ENCODE measurements at places on chromosomes 11 and 22.

DNA sequence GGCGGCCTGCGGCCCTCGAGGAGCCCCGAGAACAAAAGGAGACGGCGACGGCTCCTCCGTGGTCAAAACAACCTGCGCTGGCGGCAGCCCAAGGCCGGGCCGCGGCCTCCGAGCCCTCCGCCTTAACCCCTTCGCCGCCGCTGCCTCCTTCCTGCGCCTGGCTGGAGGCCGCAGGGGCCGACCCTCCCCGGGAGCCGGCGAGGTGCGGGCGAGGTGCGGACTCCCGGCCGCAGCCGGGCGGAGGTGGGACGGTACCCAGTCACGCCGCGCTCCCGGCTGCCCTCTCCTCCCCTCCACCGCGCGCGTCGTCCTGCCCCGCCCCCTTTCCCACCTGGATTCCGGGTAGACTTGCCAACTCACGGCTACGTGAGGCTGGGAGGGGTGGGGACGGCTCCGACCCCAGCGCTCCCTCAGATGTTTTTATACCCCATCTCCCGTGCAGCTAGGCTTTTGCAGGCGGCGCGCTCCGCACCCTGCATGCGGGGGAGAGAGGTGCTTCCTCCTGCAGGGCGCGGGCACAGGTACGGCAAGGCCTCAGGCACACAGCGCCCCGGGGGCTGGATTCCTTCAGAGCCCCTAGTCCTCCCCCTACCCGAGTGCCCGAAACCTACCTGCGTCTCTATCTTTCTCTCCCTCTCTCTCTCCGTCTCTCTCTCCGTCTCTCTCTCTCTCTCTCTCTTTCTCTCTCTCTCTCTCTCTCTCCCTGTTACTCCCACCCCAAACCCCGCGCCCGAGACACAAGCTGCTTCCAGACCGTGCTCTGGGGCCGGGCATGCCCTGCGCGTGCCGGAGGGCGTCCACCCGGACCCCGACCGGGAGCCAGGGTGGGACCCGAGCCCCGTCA is 2.0 kb downstream of the PDGFB start:
- DNase-seq = no peak

GRCh38 chr22:42747701-42748513 is 27.2 kb upstream of the A4GALT start:
- DNase-seq = no peak

GRCh38 chr11:124081483-124081882 is 33.8 kb upstream of the VWA5A start:
- no peak for DNase-seq

GRCh38 chr22:27756212-27756660 is 45.3 kb downstream of the MN1 start:
- no peak for DNase-seq

DNA sequence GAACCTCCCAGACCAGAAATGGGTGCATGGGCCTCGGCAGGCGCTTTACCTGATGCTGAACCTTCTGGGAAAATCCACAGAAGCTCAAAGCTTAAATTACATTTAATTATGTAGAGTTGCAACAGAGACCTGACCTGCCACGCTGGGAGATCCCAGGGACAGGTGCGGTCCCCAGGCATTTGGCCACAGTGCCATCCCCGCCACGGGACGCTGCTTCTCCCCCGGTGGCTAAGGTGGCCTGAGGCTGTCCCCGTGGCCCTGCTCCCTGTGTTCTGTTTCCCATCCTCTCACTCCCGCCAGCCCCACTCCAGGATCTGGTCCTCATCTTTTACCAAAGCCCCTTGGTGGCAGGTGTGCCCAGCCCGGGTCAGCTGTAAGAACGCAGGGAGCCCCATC is 39.6 kb downstream of the GRAMD4 start:
- DNase-seq = no peak

GRCh38 chr11:47469361-47470179 is 20.6 kb upstream of the RAPSN start:
- DNase-seq = no peak

- DNase-seq = no peak
These were observed 178.7 kb downstream of the CADM1 start for GRCh38 chr11:115325523-115325922.

- no peak for DNase-seq
These were observed 5.5 kb downstream of the C11orf16 start for GRCh38 chr11:8927233-8927632.

- no peak for DNase-seq
These were observed 53.8 kb upstream of the CAPRIN1 start for GRCh38 chr11:33997584-33998251.

DNA sequence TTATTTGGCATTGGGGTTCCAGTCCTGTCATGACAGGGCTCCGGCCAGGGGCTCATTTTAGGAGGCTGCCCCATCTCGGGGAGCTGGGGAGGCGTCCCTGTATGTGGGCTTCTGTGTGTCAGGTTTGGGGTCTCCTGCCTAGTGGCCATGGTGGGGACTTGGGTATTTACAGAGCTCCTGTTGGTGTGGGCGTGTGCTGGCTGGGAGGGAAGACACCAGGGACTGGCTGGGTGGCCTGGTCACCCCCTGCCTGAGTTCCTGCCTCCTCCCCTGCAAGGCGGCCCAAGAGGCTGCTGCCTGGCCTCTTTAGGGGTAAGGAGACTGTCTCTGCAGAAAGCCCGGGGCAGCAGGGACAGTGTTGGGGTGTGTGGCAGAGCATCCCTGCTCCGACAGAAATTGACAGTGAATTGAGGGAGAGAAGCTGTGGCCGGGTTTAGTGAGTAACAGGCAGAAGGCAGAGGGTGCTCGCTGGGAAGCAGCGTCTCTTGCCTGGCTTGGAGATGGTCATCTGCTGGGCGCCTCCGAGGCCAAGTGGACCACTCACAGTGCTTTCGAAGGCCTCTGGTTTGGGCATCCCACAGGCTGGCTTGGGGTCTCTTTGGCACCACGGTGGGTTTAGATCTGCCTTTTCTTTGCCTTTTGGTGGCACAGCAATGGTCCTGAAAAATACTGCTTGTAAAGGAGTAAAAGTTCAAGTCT is 40.3 kb upstream of the GRAMD4 start:
- no peak for DNase-seq

DNA sequence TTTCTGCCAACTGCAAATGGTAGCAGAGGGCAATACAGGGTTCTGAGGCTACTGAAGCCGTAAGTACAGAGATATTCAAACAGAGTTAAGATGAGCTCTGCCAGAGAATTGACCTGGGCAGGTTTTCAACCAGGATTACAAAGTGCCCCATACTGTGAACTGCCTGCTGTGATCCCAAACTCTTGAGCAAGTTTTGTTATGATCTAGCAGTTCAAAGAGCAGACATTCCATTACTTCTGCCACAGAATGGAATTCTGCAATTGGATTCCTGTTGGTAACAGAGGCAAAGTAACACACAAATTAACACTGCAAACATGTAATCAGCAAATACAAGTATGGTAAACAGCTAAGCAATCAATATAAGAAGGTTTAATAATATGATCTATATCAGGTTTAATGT is 31.2 kb downstream of the ALG9 start:
- DNase-seq = no peak

GRCh38 chr11:35040221-35040942 is 98.6 kb upstream of the CD44 start:
- no peak for DNase-seq

DNA sequence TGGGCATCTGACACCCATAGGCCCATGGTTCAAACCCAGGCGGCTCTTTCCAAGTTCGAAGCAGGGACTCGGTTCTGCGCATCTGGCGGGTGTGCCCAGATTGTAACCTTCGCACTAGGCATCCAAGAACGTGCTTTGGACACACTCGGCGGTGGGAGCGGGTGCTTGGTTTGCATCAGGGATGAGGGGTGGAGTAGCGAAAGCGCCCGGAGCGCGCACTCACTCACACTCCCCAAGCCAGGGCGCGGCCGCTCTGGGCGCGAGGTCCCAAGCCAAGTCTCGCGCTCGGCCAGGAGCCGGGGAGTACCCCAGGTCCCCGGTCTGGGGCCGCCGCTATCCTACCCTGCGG is 243 bp upstream of the SYT9 start:
- DNase-seq = no peak
